ENCODE measurements at places on chromosomes 2 and 18.

DNA sequence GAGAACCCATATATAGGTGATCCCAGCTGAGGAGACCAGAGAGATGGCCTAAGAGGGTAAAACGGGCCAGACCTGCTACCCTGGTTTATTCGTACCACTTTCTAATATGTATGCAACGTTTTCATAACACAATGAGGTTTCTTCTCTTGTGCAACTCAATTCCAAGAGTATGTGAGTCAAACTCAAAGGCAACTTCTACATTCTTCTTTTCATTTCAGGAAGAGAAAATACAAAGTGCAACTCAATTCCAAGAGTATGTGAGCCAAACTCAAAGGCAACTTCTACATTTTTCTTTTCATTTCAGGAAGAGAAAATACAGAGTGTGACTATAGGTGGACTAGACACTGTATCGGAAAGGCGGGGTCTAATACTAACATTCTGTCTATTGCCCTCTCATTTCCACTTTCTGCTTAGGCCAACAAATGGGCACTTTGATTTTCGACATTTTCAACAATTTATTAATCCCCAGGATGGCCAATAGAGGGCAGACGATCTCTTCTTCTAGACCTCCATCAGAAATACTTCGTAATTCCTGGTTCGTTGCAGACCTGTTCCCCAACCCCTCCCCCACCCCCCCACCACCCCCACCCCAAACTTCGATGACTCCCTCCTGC, 3.7 kb upstream of the CRIM1 start:
- no peak for DNase-seq

DNA sequence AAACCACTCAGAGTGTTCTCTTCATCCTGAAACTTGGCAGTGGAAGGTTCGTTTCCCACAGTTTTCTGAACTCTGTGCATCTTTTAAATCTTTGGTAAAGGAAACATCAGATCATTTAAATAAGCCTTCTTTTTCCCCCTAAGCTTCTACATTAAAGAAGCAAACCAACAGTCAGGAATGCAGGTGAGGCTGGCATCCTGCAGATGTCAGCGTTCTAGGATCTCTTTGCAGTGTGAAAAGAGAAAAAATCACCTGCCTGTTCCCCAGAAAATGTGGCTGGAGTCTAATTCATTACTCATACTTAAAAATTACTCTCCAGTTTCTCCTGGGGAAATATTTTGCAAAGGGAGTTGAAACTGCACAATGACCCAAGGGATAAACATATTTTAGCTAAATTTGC, 64.5 kb upstream of the ZCCHC2 start:
- no peak for DNase-seq

DNA sequence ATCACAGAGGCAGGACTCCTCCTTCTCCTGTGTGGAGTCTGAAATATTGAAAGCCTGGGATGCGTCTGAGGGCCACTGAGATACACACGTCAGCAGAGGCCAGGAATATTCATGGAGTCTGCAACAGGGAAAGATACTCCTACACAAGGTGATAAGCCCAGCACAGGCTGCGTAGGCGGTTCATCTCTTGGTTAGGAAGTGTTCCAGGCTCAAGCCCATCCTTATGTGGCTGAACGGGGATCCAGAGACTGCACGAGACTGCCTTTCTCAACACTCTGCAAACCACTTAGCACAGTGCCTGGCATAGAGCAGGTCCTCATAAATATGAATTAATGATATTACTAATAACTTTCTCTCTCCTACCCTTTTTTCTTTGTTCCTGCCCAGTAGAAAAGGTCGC, 29.2 kb upstream of the AGPS start:
- no peak for DNase-seq

GRCh38 chr2:148978026-148978685, 60.3 kb upstream of the LYPD6B start:
- DNase-seq, result no peak

DNA sequence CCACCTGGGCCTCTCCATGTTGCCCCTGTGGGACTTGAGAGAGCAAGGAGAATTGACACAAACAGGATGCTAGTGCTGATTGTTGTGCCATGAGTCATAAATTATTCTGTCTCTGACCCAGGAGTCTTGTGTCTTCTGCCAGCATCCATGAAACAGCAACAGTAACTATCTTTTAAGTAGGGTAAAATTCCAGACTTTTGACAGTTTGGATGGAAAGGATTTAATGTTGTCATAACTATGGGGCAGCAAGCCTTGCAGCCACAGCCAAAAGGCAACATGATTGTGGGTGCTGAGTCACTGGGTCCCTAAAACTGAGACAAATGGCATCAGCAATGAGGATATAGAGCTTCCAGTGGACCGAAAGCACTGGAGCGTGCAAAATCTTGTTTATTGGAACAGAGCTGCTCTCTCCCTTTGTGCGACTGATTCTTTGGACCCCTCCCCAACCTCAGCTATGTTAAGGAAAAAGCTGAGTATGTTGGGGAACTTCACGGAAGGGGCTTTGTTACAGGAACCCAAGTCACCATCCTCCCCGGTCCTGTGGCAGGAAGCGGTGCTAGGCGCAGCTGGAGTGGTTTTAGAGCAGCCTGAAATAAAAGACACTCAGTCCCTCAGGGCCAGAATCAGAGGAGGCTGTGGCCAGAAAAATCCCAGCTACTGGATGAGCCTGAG, 9.6 kb upstream of the ITPRIPL1 start:
- no peak for DNase-seq

DNA sequence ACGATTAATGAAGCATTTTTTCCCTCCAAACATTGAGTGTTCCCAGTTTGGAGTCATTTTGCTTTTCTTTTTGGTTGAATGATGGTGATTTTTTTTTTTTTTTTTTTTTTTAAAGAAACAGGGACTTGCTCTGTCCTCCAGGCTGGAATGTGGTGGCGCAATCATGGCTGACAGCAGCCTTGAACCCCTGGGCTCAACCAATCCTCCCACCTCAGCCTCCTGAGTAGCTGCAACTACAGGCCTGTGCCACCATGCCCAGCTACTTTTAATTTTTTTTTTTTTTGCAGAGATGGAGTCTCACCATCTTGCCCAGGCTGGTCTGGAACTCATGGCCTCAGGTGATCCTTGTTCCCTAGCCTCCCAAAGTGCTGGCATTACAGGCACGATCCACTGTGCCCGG, 46.2 kb downstream of the IMPA2 start:
- no peak for DNase-seq

All from right atrium auricular region (tissue), 2 donors.